A549 treated with GW870086 at 1 μM for 4 hours (cell line): ENCODE measurements at places on chromosomes 3 and 15. TPM values are rescaled to one million over a fixed set of nuclear protein-coding genes. Genes with fewer than 3 reads are reported as not detected.

Gene SLC35G2
- 25.7 to 31.3 TPM (median 27.7 TPM) in 5 replicates for total RNA-seq

Gene SAMMSON
- not detected in 5 replicates for total RNA-seq

Gene ARHGAP11A
- total RNA-seq, result 50.8 to 80.9 TPM (median 76.2 TPM) in 5 replicates

Gene XIRP1
- 0.15 to 0.35 TPM (median 0.25 TPM) in 5 replicates for total RNA-seq

Gene COL8A1
- total RNA-seq, result not detected in 5 replicates

Gene AADAC
- 11.4 to 14.2 TPM (median 13.5 TPM) in 5 replicates for total RNA-seq

Gene AHSG
- total RNA-seq, result 0.16 TPM in 1 of 5 replicates, not detected in the others

Gene GOLGA8M
- 0.24 TPM in 1 of 5 replicates, not detected in the others for total RNA-seq

Gene TAGLN3
- not detected in 5 replicates for total RNA-seq

Gene TICRR
- 10.4 to 14.1 TPM (median 12.1 TPM) in 5 replicates for total RNA-seq

Gene ZNF385D
- not detected in 5 replicates for total RNA-seq

Gene CFAP92
- total RNA-seq, result not detected in 5 replicates

Gene KCNAB1
- not detected in 5 replicates for total RNA-seq

Gene SSUH2
- total RNA-seq, result 0.86 to 2.0 TPM (median 1.6 TPM) in 5 replicates

Gene SHQ1
- total RNA-seq, result 17.1 to 19.1 TPM (median 17.6 TPM) in 5 replicates

Gene CLDN16
- not detected in 5 replicates for total RNA-seq

Gene NCK1
- total RNA-seq, result 23.4 to 28.9 TPM (median 26.1 TPM) in 5 replicates

Gene PRR20G
- 0.64 to 1.1 TPM (median 0.80 TPM) in 5 replicates for total RNA-seq

Gene NEK11
- 4.0 to 4.9 TPM (median 4.7 TPM) in 5 replicates for total RNA-seq

Gene RARB
- total RNA-seq, result 5.1 to 8.9 TPM (median 7.6 TPM) in 5 replicates

Gene CLK3
- total RNA-seq, result 31.7 to 36.2 TPM (median 33.4 TPM) in 5 replicates

Gene CISH
- total RNA-seq, result 0.57 to 1.1 TPM (median 0.88 TPM) in 5 replicates

Gene CEP70
- total RNA-seq, result 4.5 to 7.8 TPM (median 7.3 TPM) in 5 replicates

Gene ELL3
- total RNA-seq, result 1.3 to 2.4 TPM (median 1.7 TPM) in 5 replicates

Gene RASGRP1
- total RNA-seq, result 0.27 to 0.58 TPM (median 0.37 TPM) in 5 replicates

Gene HYAL1
- total RNA-seq, result 0.45 to 0.70 TPM (median 0.56 TPM) in 5 replicates

Gene CFAP20DC
- total RNA-seq, result 1.5 to 3.2 TPM (median 2.6 TPM) in 5 replicates

Gene MYZAP
- total RNA-seq, result 1.0 to 1.7 TPM (median 1.2 TPM) in 5 replicates

Gene HTR3E
- not detected in 5 replicates for total RNA-seq

Gene IQCF5
- total RNA-seq, result not detected in 5 replicates

Gene OSTN
- total RNA-seq, result not detected in 5 replicates

Gene SLC6A11
- total RNA-seq, result 0.03 to 0.09 TPM (median 0.05 TPM) in 4 of 5 replicates, not detected in the other

Gene OR4F6
- not detected in 5 replicates for total RNA-seq

Gene HRG
- not detected in 5 replicates for total RNA-seq

Gene CLDN1
- total RNA-seq, result 18.5 to 23.3 TPM (median 21.3 TPM) in 5 replicates

Gene CCDC71
- total RNA-seq, result 11.0 to 14.9 TPM (median 12.2 TPM) in 5 replicates

Gene CACNA1D
- total RNA-seq, result 0.61 to 1.2 TPM (median 0.85 TPM) in 5 replicates

Gene FBXL22
- 0.09 to 0.33 TPM (median 0.17 TPM) in 5 replicates for total RNA-seq

Gene GBE1
- 22.2 to 28.5 TPM (median 27.1 TPM) in 5 replicates for total RNA-seq

Gene RTP1
- total RNA-seq, result not detected in 5 replicates

Gene SCN11A
- total RNA-seq, result 0.02 TPM in 1 of 5 replicates, not detected in the others

Gene CAMKV
- 0.30 to 0.63 TPM (median 0.45 TPM) in 5 replicates for total RNA-seq

Gene GABRB3
- total RNA-seq, result 54.9 to 82.0 TPM (median 76.9 TPM) in 5 replicates
